ENCODE measurements at places on chromosomes 3 and 15.

DNA sequence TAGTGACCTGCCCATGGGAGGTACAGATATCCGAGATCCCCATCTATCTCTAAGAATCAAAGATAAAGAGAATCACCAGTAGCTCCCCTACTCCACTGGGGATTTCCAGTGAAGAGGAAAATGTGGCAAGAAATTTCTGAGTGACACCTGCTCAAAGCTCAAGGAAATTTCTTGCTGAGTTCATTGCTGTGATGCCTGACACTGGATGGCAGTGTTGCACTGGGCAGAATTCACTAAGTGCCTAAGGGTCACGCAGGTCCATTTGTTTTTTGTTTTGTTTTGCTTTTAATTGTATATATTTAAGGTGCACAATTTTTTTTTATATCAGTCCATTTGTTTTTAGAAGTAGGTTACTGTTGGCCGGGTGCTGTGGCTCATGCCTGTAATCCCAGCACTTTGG is 109.5 kb upstream of the KCNAB1 start:
- DNase-seq = no peak

GRCh38 chr3:53242642-53243041 is 13.2 kb downstream of the TKT start:
- DNase-seq = no peak

DNA sequence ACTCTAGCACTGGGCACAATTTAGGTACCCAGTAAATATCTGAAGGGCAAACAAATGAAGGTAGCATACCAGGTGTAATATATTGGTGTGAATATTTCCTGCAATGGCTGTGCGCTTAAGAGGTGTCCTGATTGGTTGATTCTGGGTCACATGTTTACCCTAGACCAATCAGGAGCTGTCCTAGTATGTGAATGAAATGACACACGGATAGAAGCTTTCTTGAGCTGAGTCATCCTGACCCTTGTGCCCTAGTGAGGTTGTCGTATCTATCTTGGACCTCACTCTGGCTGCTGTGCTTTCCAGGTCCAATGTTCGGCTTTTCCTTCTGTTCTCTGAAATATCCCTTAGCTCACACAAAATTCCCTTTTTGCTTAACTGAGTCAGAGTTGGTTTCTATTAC is 58.1 kb upstream of the FOXP1 start:
- no peak for DNase-seq

GRCh38 chr3:142088522-142088921 is 60.8 kb downstream of the TFDP2 start:
- DNase-seq = peak; percentile 35

- DNase-seq = no peak
These were observed 58.7 kb downstream of the MORC1 start for GRCh38 chr3:109059264-109059663.

DNA sequence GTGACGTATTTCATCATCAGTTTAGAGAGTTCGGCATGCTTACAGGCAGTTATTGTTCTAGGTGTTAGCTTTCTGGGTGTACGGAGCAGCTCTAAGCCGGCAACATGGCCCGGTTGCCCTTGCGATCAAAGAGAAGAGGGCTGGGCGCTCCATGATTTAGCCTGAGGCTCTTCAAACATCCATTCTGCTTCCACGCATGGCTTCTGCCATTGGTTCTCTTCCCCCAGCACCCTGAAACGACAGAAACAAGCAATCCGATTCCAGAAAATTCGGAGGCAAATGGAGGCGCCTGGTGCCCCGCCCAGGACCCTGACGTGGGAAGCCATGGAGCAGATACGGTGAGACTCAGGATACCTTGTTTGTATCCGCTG is 574 bp downstream of the NGRN start:
- peak; percentile 77 for DNase-seq

DNA sequence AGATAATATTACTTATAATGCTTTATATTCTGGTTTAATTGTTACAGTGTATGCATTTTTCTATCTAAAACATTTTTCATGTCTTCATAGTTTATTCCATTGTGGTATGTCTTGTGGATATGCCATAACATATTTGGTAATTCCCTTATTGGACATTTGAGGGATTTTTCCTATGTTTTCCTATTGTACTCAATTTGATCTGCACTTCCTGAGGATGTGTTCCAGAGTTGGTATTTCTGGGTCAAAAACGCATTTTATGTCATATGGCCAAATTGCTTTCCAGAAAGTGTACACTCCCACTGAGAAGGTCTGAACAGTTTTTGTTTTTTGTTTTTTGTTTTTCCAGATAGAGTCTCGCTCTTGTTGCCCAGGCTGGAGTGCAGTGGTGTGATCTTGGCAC is 6.8 kb downstream of the ARL8B start:
- DNase-seq = no peak

DNA sequence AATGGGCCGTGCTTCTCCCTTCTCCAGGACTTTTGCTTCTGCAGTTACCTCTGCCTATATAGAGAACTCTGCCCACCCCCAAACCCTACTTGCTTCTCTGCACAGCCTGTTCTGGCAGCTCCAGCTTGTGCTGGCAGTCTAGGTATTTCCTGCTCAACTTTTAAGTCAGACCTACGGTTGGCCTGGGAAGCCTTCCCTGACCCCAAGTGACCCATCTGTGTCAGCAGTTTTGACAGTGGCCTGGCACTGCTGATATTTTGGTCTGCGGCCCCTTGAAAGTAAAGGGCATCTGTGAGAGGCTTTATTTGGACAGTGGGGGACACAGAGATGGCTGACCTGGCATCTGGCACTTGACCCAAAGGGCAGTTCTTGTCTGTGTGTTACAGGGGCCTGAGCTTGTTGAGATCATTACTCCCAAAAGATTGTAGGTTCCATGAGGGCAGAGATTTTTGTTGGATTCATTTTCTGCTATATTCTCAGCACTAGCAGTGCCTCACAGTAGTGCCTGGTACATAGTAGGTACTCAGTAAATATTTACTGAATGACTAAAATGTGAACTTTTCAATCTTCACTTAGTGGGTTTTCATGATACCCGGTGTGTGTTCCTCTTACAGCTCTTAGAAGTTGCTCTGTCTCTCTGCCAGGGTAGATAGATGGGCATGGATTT is 55.2 kb upstream of the TRAK1 start:
- DNase-seq = peak; percentile 46

DNA sequence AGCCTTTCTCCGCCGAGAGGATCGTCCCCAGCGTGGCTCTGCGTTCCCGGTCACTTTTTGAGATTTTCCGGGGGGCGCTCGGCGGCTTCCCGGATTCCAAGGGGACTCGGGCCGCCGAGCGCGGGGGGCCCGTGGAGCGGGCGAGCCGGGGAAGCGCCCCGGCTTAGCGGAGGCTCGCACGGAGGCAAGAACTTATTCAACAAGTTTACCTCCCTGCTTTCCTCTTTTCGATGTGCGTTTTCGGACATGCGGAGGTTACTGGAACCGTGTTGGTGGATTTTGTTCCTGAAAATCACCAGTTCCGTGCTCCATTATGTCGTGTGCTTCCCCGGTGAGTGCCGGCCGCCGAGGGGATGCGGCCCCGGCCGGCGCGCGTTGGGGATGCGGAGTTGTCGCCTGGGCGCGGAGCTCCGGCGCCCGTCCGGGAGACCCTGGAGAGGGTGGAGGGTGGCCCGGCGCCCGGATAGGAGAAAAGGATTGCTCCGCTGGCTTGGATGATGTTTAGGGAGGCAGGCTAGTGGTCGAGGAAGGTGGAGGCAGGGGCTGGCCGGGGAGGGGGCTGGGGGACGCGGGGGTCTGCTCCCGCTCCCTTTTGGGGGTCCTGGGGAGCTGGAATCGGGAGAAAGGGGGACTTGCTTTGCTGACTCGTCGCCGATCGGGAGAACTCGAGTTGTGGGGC is 810 bp downstream of the PTPRG start:
- DNase-seq = peak; percentile 37

- no peak for DNase-seq
These were observed 91.8 kb downstream of the KCNMB2 start for GRCh38 chr3:178628037-178628436.

- no peak for DNase-seq
These were observed 26.3 kb downstream of the DPH6 start for GRCh38 chr15:35519541-35520149.

DNA sequence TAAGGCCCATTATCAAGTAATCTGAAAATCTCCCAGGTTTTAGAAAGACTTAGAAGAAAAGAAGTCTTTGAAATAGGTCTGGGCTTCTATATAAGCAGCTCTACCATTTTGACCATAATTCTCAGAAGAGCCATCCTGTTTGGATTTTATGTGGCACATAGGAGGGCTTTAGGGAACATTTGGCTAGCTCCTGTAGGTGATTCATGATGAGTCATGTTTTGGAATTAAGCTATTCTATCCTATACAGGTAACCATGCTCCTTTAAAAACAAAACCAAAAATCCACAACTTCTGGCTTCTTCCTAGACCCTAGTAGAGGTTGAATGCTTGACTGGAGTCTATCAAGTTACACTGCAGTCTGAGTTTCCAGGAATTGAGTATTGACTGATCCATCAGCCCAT is 8.9 kb downstream of the SST start:
- no peak for DNase-seq

DNA sequence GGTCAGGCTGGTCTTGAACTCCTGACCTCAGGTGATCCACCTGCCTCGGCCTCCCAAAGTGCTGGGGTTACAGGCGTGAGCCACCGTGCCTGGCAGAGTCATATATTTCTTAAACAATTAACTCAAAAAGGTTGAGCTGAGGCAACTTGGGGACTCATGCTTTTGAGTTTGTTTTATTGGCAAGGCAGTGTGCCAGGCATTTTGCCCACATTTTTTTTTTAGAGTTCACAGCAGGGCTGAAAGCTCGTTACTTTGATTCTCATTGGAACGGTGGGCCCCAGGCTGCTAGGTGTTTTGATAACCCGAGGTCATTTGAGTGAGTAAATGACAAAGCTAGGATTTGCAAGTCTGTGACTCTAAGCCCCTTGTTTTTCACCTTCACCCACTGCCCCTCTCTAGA is 76.2 kb downstream of the CCK start:
- no peak for DNase-seq

GRCh38 chr15:89096664-89097063 is 8.4 kb downstream of the ABHD2 start:
- DNase-seq = no peak

- no peak for DNase-seq
These were observed 3.1 kb upstream of the ACKR4 start for GRCh38 chr3:132593947-132594323.

GRCh38 chr3:143831208-143831607 is 17.1 kb downstream of the SLC9A9 start:
- DNase-seq = no peak

DNA sequence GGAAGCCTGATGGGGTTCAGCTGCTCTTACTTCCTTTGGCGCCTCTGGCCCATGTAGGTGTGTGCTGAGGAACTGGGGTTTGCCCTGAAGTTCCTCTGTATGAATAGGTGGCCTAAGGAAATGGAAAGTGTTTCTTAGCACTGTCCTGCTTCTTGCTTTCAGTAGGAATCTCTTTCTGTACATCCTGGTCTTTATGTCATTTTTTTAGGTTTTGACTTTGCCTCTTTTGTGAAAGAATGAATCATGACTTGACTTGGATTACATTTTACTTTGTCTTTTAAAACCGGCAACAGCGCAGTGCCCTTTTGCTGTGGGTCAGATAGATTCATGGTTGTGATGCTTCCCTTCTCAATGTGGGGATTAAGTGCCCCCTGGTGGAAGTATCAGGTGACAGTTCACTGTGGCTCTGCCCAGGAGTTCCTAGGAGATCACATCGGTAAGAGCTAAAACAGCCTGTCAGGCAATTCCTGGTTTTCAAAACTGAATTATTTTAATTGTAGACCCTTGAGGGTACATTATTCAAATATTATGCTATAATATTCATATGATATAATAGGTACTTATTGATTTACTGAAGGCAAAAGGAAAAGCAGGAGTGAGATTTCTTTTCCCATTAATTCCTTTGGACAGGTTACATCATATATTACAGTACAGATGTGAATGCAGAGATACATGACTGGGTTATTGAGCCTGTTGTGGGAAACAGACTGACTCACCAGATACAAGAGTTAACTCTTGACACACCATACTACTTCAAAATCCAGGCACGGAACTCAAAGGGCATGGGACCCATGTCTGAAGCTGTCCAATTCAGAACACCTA is 95.4 kb downstream of the HCN4 start:
- DNase-seq = peak; percentile 60

GRCh38 chr15:66565741-66566144 is at the start of gene LCTL:
Gene LCTL (minus strand): TSS chr15:66565998. CDS start chr15:66565365, 633 bp downstream.
- DNase-seq = peak; percentile 85

GRCh38 chr3:141811348-141811747 is 48.1 kb downstream of the GRK7 start:
- DNase-seq = no peak

GRCh38 chr3:175007306-175007705 is 148.2 kb downstream of the NAALADL2 start:
- no peak for DNase-seq

GRCh38 chr3:71528816-71529215 is 54.7 kb downstream of the FOXP1 start:
- no peak for DNase-seq
